ENCODE measurements at places on chromosomes 6 and 20.

GRCh38 chr6:21997119-21998037 is 299.5 kb downstream of the PRL start:
- DNase-seq: no peak

DNA sequence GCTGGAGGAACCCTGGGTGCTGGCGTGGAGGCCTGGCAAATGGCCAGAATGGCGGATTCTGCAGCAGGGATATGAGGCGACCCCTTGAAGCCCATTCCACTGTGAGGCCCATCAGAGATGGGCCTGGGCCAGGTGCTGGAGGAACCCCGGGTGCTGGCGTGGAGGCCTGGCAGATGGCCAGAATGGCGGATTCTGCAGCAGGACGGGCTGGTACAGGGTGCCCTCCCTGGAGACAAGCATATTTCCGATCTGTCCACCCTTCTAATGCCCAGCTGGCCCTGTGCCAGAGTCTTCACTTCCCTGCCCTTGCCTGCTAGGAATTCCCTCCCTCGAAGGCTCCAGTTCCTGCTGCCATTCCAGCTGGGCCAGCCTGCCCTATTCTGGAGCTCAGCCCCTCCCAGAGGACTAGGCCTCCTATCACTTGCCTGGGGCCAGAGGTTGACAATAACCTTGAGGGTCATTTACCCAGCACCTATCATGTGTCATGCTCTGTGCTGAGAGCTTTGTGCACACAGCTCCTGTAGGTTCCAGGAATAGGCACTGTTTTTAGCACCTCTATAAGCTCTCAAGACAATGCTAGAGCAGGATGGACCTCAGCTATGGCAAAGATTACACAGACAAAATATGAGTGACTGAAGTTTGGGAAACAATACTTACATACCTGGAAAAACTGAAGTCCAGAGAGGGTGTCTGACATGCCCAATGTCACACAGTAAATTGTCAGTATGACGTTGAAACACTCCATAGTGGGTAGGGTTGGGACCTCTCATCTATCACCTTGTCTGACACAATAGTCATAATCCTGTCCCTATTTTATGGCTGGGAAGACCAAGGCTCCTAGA is 21.4 kb downstream of the SUN5 start:
- DNase-seq: no peak

DNA sequence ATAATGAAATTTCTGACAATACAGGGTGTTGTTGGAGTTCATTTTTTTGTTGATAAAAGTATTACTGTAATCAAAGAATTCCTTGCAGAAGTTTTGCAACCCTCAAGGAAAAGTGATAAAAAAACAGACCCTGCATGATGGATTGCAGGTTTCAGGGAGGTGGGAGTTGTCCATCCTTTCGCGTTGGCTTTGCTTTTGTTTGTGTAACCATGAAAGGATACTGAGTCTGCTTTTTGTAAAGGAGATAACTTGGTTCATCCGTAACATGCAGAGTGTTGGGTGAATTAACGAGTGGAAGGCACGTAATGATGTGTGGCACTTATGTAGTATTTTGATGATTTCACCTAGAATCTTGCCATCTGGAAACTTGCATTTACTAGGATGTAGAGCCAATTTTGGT is 23.6 kb downstream of the FOXO3 start:
- DNase-seq: no peak

- DNase-seq: no peak
Observed at GRCh38 chr20:58688840-58689239, 3.8 kb upstream of the NPEPL1 start.

DNA sequence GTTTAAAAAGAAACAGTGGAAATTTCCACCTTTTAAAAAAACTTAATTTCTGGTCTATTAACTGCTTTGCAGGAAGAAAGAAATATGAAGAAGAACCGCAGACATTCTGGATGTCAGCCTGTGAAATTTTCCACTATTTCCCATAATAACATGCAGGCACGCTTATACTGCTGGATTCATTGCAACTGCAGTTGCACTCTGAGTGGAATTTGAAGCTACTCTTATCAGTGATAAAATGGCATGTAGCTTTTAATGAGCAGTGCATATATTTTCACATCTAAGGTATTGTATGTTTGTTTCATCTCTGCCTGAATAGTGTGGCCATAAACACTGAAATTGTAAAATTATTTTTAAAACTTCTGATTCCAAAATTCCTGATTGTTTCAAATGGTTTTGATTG is 28.2 kb downstream of the NCOA3 start:
- DNase-seq: no peak

- DNase-seq: no peak
Observed at GRCh38 chr6:79902046-79902445, 45.3 kb downstream of the ELOVL4 start.

DNA sequence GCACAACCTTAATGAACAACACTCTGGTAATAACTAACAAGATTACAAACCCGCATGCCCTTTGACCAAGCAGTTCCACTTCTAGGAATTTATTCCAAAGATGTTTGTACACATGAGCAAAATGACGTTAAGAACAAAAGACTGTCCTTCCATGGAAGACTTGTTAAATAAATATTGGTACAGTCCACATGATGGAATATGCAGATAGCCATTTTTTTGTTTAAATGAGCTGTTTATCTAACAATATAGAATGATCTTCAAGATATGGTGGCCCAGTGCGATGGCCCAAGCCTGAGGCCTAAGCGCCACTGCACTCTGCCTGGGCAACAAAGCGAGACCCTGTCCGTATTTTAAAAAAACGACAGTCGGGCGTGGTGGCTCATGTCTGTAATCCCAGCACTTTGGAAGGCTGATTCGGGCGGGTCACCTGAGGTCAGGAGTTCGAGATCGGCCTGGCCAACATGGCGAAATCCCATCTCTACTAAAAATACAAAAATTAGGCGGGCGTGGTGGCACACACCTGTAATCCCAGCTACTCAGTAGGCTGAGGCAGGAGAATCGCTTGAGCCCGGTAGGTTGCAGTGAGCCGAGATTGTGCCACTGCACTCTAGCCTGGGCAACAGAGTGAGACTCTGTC is 7.4 kb upstream of the AHCY start:
- no peak for DNase-seq

- no peak for DNase-seq
Observed at GRCh38 chr6:44868335-44868668, 459.8 kb upstream of the RUNX2 start.

Measured in epithelial cell of prostate (primary cell).